Daoy (cell line): ENCODE measurements at places on chromosomes 7 and 10. TPM values are rescaled to one million over a fixed set of nuclear protein-coding genes. Genes with fewer than 3 reads are reported as not detected.

Gene C10orf88
- 4.1 and 6.7 TPM in 2 replicates for total RNA-seq

Gene OPN1SW
- total RNA-seq, result not detected in 2 replicates

Gene WEE2
- not detected in 2 replicates for total RNA-seq

Gene PRLHR
- not detected in 2 replicates for total RNA-seq

Gene GSTO2
- 0.06 and 0.48 TPM in 2 replicates for total RNA-seq

Gene SPOCK2
- total RNA-seq, result 0.29 TPM in 1 of 2 replicates, not detected in the other

Gene SGPL1
- total RNA-seq, result 22.5 and 23.5 TPM in 2 replicates

Gene STEAP1
- total RNA-seq, result 24.9 and 28.5 TPM in 2 replicates

Gene FAM24B
- 7.6 and 9.5 TPM in 2 replicates for total RNA-seq

Gene SEMA3A
- total RNA-seq, result 14.2 and 14.3 TPM in 2 replicates

Gene MYL7
- not detected in 2 replicates for total RNA-seq

Gene CDNF
- total RNA-seq, result not detected in 2 replicates

Gene IL6
- total RNA-seq, result 74.2 and 77.6 TPM in 2 replicates

Gene MYOZ1
- total RNA-seq, result not detected in 2 replicates

Gene ELFN1
- 0.15 and 1.1 TPM in 2 replicates for total RNA-seq

Gene PLXNA4
- 0.69 and 5.5 TPM in 2 replicates for total RNA-seq

Gene TLX1
- total RNA-seq, result 0.06 TPM in 1 of 2 replicates, not detected in the other

Gene AP1S1
- 320 and 364 TPM in 2 replicates for total RNA-seq

Gene ATOH7
- not detected in 2 replicates for total RNA-seq

Gene SRGN
- 8.3 and 11.5 TPM in 2 replicates for total RNA-seq

Gene OR13A1
- not detected in 2 replicates for total RNA-seq

Gene ZCWPW1
- 1.5 and 5.2 TPM in 2 replicates for total RNA-seq

Gene TRPV5
- 0.06 TPM in 1 of 2 replicates, not detected in the other for total RNA-seq

Gene CPA4
- 85.6 and 98.8 TPM in 2 replicates for total RNA-seq

Gene CDK14
- total RNA-seq, result 14.1 and 14.3 TPM in 2 replicates

Gene PPP1R3C
- total RNA-seq, result 0.54 and 0.74 TPM in 2 replicates

Gene CUBN
- 0.71 and 1.7 TPM in 2 replicates for total RNA-seq

Gene CCDC3
- 1.1 and 1.3 TPM in 2 replicates for total RNA-seq

Gene CCZ1B
- 100 and 103 TPM in 2 replicates for total RNA-seq

Gene PDZD7
- 0.42 and 0.51 TPM in 2 replicates for total RNA-seq

Gene DMBT1
- total RNA-seq, result 0.23 and 0.30 TPM in 2 replicates

Gene OR2A42
- not detected in 2 replicates for total RNA-seq

Gene PPP1R9A
- 2.6 and 8.6 TPM in 2 replicates for total RNA-seq

Gene GSAP
- 0.57 and 5.8 TPM in 2 replicates for total RNA-seq

Gene CNPY4
- total RNA-seq, result 11.8 and 16.0 TPM in 2 replicates

Gene TWIST1
- 16.5 and 35.5 TPM in 2 replicates for total RNA-seq

Gene CCDC146
- total RNA-seq, result 0.12 and 0.34 TPM in 2 replicates

Gene OR2A1
- 0.17 TPM in 1 of 2 replicates, not detected in the other for total RNA-seq

Gene CTAGE8
- total RNA-seq, result 0.09 and 0.23 TPM in 2 replicates

Gene ITIH5
- total RNA-seq, result 0.06 TPM in 1 of 2 replicates, not detected in the other

Gene ARHGAP19
- total RNA-seq, result 9.8 and 11.4 TPM in 2 replicates

Gene CPN1
- total RNA-seq, result not detected in 2 replicates

Gene UBTD1
- total RNA-seq, result 8.2 and 8.3 TPM in 2 replicates

Gene RBM48
- total RNA-seq, result 5.4 and 7.5 TPM in 2 replicates

Gene CD36
- not detected in 2 replicates for total RNA-seq

Gene CADPS2
- total RNA-seq, result 12.2 and 15.1 TPM in 2 replicates

Gene GPNMB
- 6.9 and 14.5 TPM in 2 replicates for total RNA-seq
